Bronchus fibroblast of lung (primary cell): ENCODE measurements at places on chromosomes 13 and 19. TPM values are rescaled to one million over a fixed set of nuclear protein-coding genes. Genes with fewer than 3 reads are reported as not detected.

Gene LILRB3
- not detected in 2 replicates for total RNA-seq

Gene IL4I1
- total RNA-seq, result 0.17 and 0.30 TPM in 2 replicates

Gene CACNG7
- total RNA-seq, result 0.17 and 0.74 TPM in 2 replicates

Gene RUBCNL
- total RNA-seq, result 0.17 and 0.30 TPM in 2 replicates

Gene CFAP97D2
- not detected in 2 replicates for total RNA-seq

Gene MAP3K10
- 4.9 and 5.1 TPM in 2 replicates for total RNA-seq

Gene CBY2
- not detected in 2 replicates for total RNA-seq

Gene PSG6
- total RNA-seq, result not detected in 2 replicates

Gene TNNT1
- 0.34 and 0.89 TPM in 2 replicates for total RNA-seq

Gene TMEM221
- total RNA-seq, result under 0.01 TPM in 1 of 2 replicates, not detected in the other

Gene PROZ
- total RNA-seq, result not detected in 2 replicates

Gene C13orf42
- total RNA-seq, result not detected in 2 replicates

Gene CERS1
- 0.34 and 1.5 TPM in 2 replicates for total RNA-seq

Gene LGI4
- not detected in 2 replicates for total RNA-seq

Gene DBP
- 4.2 and 4.5 TPM in 2 replicates for total RNA-seq

Gene OR7C1
- total RNA-seq, result not detected in 2 replicates

Gene ASPDH
- total RNA-seq, result not detected in 2 replicates

Gene B3GNT8
- total RNA-seq, result 2.1 and 3.5 TPM in 2 replicates

Gene SERTAD1
- total RNA-seq, result 10.1 and 12.4 TPM in 2 replicates

Gene C19orf81
- not detected in 2 replicates for total RNA-seq

Gene SYCN
- total RNA-seq, result not detected in 2 replicates

Gene TNNI3
- total RNA-seq, result not detected in 2 replicates
